ENCODE measurements at places on chromosomes 7 and 10. TPM values are rescaled to one million over a fixed set of nuclear protein-coding genes. Genes with fewer than 3 reads are reported as not detected.

DNA sequence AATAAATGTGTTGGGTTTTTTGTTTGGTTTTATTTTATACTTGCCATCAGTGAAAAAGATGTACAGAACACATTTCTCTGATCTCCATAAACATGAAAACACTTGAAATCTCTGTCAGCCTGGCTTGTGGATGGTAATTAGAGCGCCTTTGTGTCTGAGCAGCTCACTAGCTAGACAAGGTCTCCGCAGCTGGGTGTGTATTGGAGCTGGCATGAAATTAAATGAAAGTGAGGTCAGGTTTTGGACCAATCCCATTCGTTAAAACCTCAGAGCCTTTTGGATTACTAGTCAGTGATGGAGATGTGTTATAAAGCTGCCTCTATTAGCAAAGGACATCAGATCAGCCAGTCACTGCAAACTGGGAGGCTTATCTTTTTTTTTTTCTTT is 2.7 kb downstream of the FRAT1 start:
- H3K36me3 ChIP-seq, result no peaks in the 10 kb centered on the region
- no peak overlapping the region for H3K27ac ChIP-seq
- H3K4me1 ChIP-seq, result no peaks in the 10 kb centered on the region

DNA sequence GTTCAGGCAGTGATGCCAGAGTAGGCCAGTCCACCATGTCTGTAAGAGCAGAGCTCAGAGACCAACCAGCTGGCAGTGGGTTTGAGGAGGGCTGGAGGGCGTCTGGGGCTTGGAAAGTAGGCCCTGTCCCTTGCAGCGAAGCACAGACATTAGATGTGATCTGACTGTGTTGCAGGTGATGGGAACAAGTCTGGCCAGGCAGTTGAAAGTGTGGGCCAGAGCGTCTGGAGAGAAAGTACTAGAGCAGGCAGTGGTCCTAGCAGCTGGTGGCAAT is 53.3 kb downstream of the CHN2 start:
- no peak for DNase-seq
- H3K27me3 ChIP-seq, result no peaks in the 10 kb centered on the region
- H3K4me1 ChIP-seq, result no peaks in the 10 kb centered on the region
- no peak overlapping the region for H3K4me3 ChIP-seq
- H3K36me3 ChIP-seq, result no peaks in the 10 kb centered on the region

GRCh38 chr7:110502888-110503465 is 588.0 kb upstream of the LRRN3 start:
- no peak overlapping the region for H3K4me3 ChIP-seq
- no peak overlapping the region for H3K27ac ChIP-seq
- H3K4me1 ChIP-seq, result no peaks in the 10 kb centered on the region
- no peak for DNase-seq
- H3K36me3 ChIP-seq, result no peaks in the 10 kb centered on the region

CYP3A4 gene
- total RNA-seq, result not detected

GRCh38 chr7:28481091-28481926 is 69.0 kb downstream of the CREB5 start:
- H3K4me1 ChIP-seq, result peaks cover 4% of the 10 kb centered on the region
- no peaks in the 10 kb centered on the region for H3K27me3 ChIP-seq
- H3K36me3 ChIP-seq, result no peaks in the 10 kb centered on the region
- DNase-seq, result no peak
- H3K4me3 ChIP-seq, result no peak overlapping the region
- H3K27ac ChIP-seq, result no peak overlapping the region
